ENCODE measurements at places on chromosomes 1 and 21. TPM values are rescaled to one million over a fixed set of nuclear protein-coding genes. Genes with fewer than 3 reads are reported as not detected.

Gene USH2A
- total RNA-seq, result 0.03 TPM

Gene KIF2C
- 2.7 TPM for total RNA-seq

Gene DNAJC6
- 1.6 TPM for total RNA-seq

Gene LCE1F
- not detected for total RNA-seq

Gene RAB42
- total RNA-seq, result 3.5 TPM

Gene EPHA2
- total RNA-seq, result 43.5 TPM

Gene LAMB3
- 62.1 TPM for total RNA-seq

GRCh38 chr1:29842130-29842529, 605.8 kb downstream of the PTPRU start:
- no peak for DNase-seq

GRCh38 chr1:203250911-203251310, 21.4 kb upstream of the CHIT1 start:
- no peak for DNase-seq

GRCh38 chr1:171916315-171916771, 75.0 kb downstream of the DNM3 start:
- no peak for DNase-seq

DNA sequence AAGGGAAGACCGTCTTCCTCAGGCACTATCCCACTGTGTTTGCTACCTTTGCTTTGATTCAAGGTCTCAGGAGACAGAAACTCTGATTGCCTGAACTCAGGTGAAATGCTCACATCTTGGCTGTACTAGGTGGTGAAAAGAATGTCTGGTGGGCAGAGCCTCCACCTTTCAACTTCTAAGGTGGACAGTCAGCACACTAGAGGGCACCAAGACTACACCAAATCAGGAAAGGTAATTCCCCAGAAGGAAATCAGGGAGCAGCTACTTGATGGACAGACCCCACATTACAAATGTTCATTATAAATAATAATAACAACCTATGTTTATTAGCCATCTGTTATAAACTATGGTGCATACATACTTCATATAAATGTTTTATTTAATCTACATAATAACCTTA, 220.9 kb downstream of the ATG4C start:
- no peak for DNase-seq

DNA sequence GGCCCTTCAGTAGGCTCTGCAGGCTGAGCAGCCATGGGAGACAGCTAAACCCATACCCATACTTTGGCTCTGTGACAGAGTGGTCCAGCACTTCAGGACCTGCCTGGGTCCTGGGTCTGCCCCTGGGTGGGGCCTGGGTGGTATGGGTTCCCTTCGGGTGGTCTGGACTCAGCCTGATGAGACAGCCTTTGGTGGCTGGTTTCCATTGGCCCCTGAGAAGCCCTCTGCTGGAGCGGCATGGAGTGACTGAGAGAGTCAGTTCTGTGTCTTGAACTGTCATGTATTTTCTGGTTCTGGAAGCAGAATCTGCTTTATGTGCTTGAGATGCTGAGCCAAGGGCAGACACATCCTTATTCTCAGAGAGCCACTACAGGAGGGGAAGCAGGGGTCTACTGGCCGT, 31.3 kb upstream of the KCNA2 start:
- DNase-seq, result no peak

DNA sequence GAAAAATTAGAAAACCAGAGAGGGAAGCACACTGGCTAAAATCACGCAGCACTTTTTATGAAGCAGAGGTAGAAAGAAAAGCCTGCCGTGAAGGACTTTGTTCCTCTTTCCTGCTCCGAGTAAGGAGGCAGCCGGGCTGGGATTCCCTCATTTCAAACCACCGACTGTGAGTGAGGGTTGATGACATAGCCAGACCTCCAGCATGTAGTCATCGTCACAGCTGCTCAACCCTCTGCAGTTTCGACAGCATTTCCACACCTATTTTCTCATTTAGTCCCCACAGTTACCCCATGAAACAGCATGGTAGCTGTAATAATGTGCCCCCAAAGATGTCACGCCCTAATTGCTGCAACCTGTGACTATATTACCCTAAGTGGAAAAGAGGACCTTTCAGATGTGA, 35.3 kb downstream of the FCRL5 start:
- no peak for DNase-seq

DNA sequence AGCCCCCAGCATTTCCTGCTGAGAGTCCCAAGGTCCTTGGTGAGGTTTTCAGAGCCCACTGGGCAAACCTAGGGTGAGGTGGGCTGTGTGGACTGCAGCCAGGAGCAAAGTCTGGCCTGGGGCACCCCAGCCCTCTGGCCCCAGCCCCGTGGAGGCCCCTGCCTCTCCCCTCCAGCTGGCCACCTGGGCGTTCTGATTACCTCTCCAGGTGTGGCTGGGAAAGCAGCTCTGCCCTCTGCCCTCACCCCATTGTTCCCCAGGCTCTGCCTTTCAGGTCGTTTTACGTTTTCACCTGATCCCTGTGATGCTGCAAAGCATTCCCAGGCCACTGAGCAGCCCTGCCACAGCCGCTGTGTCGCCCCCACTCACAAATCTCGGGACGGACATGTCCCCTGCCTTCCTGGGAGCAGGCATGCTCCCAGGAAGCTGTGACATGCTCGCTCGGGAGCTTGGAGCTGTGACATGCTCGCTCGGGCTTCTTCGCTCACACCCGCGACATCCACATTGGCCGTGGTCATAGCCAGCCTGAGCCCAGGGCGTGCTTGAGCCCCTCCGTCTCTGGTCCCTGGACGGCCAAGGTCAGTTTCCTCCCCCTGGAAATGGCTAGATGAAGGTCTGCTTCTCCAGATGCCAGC, 169.2 kb upstream of the ARHGEF16 start:
- DNase-seq, result no peak

DNA sequence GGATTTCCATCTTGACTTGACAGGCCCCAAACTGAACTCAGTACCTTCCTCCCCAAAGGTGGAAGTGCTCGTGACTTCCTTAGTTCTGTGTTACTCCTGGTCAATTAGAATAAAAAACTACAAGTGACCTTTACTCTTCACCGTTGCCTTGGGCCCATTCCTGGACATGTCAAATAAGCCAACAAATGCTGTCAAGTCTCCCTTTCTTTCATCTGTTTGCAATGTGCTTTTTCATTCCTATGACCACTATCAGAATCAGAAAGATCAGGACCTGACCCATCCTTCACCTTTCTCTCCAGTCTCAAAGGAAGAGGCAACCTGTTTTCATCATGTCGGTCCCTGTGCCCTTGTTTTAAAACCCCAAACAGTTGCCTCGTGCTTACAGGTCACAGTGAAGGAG, 4.9 kb upstream of the KCNJ10 start:
- no peak for DNase-seq

- DNase-seq, result no peak
These were observed 125.6 kb downstream of the ACBD6 start for GRCh38 chr1:180376800-180377199.

DNA sequence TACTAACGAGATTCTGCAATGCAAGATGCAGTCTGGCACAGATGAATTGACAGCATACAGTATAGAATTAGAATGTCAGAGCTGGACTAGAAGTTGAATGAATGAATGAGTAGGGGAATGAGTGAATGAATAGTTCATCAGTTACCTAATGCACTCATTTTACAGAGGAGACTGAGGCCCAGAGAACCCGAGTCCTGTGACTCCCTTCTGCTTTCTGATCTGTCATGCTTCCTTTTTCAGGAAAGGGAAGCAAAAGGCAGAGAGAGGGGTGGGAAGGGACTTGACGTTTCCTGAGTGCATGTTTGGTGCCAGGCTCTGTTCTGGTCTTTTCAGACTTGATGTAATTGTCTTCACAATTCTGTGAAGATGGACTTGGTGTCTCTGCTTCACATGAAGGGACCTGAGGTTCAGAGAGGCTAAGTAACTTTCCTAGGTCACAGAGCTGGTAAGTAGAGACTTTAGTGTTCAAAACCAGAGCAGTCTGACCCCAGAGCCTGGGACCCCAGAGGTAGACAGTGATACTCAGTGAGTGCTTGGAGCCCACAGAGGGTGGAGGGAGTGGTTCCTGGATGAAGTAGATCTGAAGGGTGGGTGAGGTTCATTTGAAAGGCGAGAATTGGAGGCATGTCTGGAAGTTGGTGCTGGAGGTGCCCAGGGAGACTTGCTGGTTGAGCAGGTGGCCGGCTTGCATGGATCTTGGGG, 8.0 kb upstream of the MEX3A start:
- DNase-seq, result no peak

DNA sequence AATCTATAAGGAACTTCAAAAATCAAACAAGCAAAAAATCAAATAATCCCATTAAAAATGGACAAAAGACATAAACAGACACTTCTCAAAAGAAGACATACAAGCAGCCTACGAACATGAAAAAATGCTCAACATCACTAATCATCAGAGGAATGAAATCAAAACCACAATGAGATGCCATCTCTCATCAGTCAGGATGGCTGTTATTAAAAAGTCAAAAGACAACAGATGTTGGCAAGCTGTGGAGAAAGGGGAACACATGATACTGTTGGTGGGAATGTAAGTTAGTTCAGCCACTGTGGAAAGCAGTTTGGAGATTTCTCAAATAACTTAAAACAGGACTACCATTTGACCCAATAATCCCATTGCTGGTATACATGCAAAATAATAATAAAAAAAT, 226.4 kb downstream of the S1PR1 start:
- no peak for DNase-seq

DNA sequence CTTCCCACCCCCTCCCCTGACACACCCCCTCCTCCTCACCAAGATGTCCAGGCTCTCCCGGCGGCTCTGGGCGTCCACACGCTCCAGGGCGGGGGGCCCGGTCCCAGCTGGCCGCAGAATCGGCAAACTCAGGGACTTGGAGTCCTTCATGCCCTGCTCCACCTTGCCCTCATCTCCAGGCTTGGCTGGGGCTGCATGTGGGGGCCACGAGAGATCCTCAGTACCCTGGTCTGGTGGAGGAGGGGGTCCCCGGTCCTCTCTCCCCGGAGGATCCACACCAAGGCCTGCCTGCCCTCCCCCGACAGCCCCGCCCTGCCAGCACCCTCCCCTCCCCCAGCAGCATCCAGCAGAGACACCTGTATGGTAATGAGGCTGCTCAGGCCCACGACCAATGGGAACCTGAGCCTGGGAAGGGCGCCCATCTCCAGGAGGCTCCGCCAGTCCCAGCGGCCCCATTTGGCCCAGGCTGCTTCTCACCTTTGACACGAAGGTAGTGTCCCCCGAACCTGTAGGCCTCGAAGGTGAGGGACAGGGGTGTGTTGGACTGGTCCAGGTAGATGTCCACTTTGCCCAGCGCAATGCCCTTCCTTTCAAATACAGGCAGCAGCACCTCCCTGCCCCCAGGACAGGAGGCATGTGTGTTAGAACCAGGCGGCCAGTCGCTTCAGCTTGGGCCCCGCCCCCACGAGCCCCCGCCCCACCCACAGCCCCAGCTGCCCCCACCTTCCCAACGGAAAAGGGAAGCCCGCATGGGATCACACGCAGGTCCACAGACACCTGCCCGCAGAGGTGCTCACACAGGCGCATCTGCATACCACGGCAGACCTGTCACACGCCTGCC, 8.2 kb upstream of the TNFRSF25 start:
- peak; percentile 75 for DNase-seq

DNA sequence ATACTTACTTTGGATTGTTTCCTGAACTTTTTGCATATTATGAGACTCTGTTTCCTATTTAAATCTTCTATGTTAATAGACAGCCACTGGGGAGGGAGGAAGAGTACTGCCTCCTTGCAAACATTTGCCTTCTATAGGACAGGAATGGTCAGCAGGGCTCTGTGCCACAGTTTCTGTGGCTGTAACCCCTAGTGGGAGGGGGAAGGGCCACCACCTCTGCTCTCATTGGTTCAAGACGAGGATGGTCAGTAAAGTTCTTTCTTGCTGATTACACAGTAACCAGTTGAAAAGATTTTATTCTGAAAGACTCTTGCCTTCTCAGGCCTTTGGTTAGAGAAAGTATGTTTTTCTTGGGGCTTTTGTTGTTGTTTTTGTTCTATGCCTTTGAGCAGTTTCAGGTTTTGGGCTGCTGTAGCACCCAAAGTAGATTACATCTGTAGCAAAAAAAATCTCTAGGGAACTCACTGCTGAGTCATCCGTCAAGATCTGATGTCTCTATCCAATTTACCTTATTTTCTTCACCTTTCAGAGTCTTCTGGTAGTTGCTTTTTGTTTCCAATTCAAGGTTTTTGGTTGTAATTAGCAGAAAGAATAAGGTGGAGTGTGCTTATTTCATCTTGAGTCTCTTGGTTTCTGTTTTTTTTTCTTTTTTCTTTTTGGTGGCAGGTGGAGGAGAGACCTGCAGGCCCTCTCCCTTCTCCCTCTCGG, 23.1 kb downstream of the SLC35A3 start:
- DNase-seq, result no peak

- DNase-seq, result no peak
These were observed 84.3 kb downstream of the CTH start for GRCh38 chr1:70495370-70495769.

GRCh38 chr1:22452481-22452957, 868 bp downstream of the ZBTB40 start:
- DNase-seq, result no peak

DNA sequence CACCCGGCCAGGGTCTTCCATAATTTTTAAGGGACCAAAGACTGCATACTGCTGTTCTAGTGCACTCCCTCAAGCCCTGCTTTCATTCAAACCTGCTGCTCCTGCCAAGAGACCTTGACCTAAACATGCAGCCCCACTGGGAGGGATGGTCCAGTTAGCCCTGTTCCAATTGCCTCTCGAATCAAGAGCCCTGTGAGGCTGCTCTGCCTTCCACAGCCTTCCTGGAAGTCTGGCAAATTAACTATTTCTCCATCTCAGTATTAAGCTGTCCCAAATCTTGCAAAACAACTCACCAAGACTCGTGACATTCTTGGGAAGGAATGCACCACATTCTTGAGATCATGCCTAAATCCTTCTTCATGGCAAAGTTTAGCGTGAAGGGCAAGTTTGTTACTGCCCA, 231.3 kb downstream of the C1orf94 start:
- DNase-seq, result no peak

- no peak for DNase-seq
These were observed 24.4 kb downstream of the ADAM30 start for GRCh38 chr1:119871881-119872280.
